AG09319 (cell line): ENCODE measurements at places on chromosomes 7 and 10.
A peak's percentile ranks its signal among the peaks of the same experiment; 100 is the strongest.

GRCh38 chr10:58653139-58653538 is 140.5 kb downstream of the BICC1 start:
- no peak for DNase-seq

DNA sequence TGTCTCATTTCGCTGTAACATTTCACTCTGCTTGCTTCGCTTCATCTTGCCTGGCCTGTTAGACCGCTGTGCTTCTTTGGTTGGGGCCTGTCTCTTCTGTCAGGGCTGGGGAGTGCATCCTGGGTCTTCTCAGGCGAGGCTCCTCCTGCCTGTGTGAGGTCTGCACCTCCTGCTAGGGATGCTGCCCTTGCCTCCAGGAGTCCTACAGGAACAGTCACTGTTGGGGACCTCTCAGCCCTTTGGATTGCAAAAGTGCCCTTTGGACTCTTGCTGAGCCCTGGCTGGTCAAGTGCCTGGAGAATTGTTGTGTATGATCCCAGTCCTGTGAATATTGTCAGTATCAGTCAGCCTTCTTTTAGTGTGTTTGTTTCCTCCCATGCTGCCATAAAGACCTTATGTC is 84.1 kb downstream of the MDFIC start:
- no peak for DNase-seq

GRCh38 chr10:18293536-18294510 is 153.6 kb downstream of the CACNB2 start:
- DNase-seq: no peak

GRCh38 chr7:128883622-128884448 is 21.2 kb downstream of the ATP6V1F start:
- no peak for DNase-seq

DNA sequence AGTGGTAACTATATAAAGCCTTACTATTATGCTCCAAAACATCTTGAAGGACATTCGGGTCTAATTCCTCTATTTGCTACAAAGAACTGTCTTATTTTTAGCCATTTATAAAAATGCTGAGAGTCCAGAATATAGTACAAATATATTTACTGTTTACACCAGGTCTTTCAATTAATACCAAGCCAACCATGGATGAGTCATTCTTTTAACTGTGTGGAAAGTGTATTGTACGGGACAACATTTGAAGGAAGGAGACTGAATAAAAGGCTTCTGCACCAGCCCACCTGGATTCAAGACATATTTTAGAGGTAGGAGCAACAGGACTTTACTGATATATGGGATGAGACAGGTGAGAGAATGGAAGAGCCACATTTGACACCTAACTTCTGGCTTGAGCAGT is 35.4 kb downstream of the MASTL start:
- DNase-seq: no peak

DNA sequence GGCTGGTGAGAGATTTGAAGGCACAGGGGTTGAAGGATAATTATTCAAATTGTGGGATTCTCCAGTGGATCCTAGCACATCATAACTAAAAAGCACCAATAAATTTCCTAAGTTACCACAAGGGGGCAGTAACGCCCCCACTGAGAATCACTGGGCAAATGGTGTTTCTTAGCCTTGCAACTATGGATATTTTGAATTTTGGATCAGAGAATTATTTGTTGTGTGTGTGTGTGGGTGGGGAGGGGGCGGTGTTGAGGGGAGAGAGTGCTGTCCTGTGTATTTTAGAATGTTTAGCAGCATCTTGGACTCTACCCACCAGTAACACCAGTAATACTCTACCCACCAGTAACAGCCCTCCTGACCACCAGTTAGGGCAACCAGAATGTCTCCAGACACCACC is 63.3 kb upstream of the PRKG1 start:
- DNase-seq: no peak

GRCh38 chr10:48981310-48981907 is 41.8 kb upstream of the LRRC18 start:
- peak; percentile 15 for DNase-seq

- no peak for DNase-seq
Observed at GRCh38 chr7:2472739-2473138, 3.5 kb downstream of the GRIFIN start.

- no peak for DNase-seq
Observed at GRCh38 chr10:8233832-8234259, 179.4 kb downstream of the GATA3 start.

DNA sequence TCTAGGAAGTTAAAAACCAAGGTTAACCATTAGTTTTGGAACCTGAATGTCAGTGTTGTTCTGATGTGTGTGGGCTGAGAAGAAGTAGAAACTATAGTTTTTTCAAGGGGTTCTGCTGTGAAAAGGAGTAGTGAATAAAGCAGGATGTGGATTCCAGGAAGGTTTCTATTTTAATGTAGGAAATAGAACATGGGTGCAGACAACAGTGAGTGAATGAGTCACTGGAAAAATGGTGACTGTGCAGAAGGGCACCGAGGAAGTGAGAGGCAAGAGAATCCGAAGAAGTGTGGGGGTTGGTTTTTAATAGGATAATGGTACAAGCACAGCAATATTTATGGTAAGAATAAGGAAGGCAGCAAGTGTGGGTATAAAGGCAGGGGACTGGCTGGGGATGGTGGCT is 120.4 kb downstream of the ARHGAP21 start:
- DNase-seq: no peak

GRCh38 chr7:99325001-99325493 is 651 bp upstream of the ARPC1A start:
- no peak for DNase-seq

DNA sequence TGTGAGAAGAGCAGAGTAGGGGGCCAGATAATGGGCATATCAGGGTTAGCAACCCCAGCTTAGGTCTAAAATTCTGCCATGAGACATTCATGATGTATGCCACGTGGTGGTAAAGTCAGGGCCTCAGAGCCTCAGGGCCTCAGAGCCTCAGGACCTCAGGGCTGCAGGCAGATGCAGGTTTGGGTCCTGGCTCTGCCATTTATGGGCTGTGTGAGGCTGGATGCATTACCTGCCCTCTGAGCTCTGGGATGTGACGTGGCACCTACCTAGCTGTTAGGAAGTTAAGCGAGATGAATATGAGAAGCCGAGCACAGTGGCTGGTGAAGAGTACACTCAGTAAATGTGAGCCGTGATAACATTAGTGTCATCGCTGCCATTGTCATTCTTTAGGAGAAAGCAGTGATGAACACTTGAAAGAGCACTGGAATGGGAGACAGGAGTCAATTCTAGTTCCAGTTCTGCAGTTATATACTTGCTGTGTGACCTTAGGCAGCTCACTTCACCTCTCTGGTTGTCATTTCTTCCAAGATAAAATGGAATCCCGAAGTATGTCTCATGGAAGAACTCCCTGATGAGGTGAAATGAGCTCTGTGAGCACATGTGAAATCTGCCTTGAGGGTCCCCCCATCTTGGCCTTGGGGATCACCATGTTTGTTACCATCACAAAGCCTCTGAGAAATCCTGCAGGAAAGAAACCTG is 127.2 kb downstream of the SH3PXD2A start:
- no peak for DNase-seq

DNA sequence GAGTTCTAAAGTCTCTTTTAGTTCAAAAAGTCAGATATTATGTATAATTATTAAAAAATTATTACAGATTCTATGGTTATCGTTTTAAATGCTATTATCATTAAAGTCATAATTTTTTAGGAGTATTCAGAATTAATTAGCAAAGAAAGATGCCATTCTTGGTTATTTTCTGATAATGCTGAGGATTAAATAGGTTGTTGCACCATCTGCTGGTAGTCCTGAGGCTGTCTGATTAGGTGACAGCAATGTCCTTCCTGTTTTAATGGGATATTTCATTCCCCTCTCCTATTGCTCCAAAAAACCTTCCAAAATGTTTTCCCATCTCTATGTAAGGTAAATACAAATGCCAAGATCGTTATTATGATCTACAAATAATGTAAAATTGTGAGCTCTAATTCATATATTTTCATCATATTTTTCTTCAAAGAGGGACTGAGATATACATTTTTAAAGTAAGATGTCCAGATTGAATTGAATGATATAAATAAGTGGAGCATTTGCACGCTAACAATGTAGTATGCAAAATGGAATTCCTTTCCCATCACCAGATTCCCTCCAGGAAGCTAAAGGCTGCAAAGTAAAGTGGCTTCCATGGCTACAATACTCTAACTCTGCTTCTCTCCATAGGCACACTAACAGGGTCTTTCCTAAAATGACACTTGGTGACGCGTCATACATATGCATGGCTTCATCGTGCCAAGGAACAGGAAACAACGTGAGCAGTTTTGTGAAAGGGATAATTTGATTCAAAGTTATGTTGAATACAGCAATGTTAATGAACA is 58.8 kb upstream of the AKR1E2 start:
- no peak for DNase-seq

- DNase-seq: no peak
Observed at GRCh38 chr10:124691421-124692099, 52.6 kb downstream of the FAM53B start.

GRCh38 chr7:50336894-50337703 is 32.6 kb downstream of the IKZF1 start:
- DNase-seq: no peak

DNA sequence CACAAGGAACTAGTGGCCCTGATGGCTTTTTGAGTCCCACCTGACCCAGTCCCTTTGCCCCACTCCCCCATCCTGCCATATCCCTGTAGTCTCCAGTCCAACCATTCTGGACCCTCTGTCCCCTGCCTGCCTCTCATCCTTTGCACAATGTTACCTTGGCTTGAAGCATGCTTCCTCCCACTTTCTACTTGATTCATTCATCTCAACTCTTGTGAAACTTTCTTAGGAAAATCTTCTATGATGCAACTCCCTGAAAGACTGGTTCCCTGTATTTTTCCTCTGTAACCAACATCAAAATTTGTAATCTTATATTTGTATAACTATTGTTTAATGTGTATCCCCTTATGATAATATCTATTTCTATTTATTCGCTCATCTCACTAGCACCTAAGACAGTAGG is 151.5 kb downstream of the LRRTM3 start:
- DNase-seq: no peak

DNA sequence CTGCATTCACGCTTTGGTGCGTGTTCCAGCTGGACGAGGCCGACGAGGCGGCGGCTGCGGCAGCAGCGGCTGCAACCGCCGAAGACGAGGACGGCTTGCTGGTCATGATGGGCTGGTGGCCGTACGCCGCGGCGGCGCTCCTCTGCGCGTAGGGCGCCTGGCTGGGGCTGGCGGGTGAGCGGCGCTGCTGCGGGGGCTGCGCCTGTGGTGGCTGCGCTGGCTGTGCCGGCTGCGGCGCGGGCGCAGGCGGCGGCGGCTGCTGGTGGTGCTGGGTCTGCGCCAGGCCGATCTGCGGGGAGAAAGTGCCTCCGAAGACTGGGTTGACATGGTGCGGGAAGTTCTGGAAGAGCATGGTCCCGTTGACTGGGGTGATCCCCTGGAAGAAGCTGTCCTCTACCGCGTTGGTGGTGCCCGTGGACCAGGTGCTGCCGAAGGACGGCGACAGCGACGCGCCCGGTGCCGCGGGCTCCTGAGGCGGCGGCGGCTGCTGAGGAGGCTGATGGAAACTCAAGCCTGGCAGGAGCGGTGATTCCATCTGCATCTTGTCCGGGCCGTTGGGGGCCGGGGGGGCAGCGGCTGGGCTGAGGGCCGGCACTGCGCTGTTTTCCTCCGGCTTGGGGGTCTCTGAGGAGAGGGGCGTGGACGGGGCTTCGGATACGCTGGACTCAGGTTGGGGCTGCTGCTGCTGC is 51.1 kb downstream of the CPEB3 start:
- DNase-seq: no peak

DNA sequence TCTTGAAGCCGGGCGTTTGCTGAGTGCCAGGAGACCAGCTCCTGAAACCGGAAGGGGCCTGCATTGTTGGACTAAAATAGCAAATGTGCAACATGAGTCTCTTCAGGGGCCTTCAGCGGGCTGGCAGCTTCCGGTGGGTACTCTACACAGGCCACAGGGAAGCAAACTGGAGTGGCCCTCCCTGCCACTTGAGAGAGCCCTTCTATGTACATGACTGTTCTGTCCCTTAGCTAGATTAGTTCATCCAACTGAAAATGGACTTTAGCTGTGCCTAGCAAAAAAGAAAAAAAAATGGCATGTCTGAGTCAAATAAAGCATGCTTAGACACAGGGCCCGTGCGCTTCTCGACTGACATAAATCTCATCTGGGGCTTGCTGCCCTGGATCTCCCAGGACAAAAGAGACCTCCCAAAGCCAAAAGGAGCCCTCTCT is 115.3 kb upstream of the TCF7L2 start:
- DNase-seq: no peak

DNA sequence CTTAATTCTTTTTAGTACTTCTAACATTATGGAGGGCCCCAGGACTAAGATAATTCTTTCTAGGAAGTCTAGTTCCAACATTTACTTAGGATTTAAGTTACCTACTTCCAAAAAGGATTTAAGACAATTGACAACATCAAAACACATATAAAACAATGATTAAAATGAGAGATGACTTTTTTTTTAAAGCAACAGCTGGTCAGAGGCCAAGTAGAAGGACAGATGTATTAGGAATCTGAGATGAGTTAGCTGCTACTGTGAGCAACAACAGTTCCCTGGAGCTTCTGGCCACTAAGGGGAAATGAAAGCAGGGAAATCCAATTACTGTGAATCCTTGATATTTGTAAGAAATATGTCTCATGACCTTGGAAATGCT is 222.3 kb downstream of the PHTF2 start:
- DNase-seq: no peak

DNA sequence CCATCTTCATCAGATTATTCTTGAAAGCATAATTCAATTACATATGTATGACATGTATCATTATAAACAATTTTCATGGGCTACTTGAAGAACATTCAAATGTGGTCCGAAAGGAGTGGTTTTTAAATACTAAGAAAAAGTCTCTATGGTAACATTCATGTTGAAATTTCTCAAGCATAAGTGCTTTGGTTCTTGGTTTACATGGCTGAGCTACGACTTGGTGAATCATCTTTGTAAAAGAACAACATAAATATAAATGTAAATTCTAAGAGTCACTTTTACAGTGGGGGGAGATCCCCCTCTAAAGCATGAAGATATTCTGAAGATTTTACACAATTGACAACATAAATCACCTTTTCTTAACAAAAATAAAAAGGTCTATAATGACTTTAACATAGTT is 118.6 kb downstream of the MAGI2 start:
- DNase-seq: no peak

DNA sequence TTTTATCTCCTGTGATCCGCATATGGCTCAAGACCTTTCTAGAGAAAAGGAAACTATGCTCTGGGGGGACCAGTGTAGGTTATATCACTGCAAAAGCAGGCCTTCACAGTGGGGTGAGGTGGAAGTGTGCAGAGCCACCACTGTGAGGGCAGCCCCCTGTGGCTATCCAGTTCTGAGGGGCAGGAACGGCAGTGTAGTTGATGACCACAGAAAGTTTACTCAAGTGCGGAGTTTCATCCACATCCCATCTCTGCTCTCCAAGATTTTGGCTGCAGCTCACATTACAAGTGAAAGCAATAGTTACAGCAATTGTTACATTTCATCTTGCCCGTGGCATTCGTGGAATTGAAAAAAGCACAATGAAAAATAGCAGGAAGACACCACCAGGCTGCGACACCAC is 345.9 kb upstream of the GALNT17 start:
- DNase-seq: no peak
